ENCODE measurements at places on chromosomes 2 and 18. TPM values are rescaled to one million over a fixed set of nuclear protein-coding genes. Genes with fewer than 3 reads are reported as not detected.

The GPR55 gene
- total RNA-seq = not detected

The SULT1C2 gene
- total RNA-seq = 0.24 TPM

The LBX2 gene
- 1.0 TPM for total RNA-seq

The LMAN1 gene
- total RNA-seq = 80.1 TPM

The ZNF385B gene
- total RNA-seq = 36.7 TPM

The LOXL3 gene
- total RNA-seq = 4.1 TPM

The CTAGE1 gene
- not detected for total RNA-seq

The MTX2 gene
- total RNA-seq = 41.9 TPM

GRCh38 chr2:149375801-149376361 lies 45.5 kb downstream of the LYPD6 start:
- peak; percentile 22 for DNase-seq

GRCh38 chr2:136905779-136906178 lies 140.4 kb downstream of the THSD7B start:
- DNase-seq = no peak

DNA sequence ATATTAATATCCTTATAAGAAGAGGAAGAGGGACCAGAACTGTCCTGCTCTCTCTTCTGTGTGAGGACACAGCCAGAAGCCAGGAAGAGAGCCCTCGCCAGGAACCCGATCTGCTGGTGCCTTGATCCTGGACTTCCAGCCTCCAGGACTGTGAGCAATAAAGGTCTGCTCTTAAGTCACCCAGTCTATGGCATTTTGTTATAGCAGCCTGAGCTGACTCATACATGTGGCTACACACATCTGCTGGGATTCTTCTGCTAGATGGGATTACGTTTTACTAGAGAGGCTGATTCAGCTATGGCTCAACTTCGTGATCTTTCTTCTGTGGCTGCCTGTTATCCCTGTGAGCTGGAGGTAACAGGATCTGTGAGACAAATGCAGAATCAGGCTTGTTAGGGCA lies 29.6 kb downstream of the ARL4C start:
- no peak for DNase-seq

DNA sequence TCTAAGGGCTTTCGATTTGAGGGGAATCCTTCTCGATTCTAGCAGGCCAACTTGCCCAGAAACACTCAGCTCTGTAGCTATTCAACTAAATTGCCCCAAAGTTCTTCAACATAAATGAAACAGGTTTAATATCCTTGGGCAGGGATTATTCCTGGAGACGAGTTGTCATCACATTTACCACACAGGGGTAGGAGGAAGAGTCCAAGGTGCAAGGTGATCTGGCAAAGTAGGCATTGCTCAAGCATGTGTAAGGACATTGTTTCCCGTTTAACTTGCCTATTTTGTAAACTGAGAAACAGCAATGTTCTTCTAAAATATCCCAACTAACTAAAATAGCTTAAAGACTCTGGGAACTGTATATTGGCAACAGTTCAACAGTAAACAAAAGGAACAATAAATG lies 814.3 kb downstream of the BCL11A start:
- DNase-seq = no peak

DNA sequence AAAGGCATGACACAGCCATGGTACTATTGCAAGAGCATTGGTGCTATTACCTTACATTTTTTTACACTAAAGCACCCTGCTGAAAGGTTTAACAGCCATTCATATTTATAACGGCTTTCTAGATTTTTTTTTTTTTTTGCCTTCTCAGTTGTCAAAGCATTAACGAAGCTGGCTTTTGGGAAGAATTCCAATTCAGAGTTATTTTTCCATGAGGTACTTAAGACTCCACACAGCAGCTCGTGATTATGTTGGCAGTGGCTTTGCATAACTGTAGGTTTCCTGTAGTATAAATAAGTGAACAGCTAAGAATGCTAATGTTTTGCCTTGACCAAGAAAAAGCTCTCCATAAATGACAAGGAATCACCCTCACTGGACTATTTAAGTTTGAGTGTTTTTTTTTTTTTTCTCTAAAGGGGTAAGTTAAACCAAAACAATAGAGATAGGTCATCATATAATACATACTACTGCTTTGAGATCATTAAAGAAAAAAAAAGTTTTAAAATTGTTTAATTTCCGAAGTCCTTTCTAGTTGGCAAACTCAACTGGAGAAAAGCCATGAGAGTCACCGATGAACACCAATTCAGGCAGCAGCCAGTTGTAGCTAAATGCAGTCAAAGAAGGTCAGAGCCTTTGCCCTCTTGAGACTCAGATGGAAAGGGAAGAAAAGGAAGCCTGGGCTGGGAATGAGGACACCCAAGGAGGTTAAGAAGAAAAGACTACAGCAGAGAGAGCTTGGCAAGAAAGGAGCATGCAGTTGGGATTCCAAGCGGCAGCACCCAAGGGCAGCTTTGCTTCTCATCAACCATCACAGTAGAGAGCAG lies 187.4 kb upstream of the NCKAP5 start:
- no peak for DNase-seq

DNA sequence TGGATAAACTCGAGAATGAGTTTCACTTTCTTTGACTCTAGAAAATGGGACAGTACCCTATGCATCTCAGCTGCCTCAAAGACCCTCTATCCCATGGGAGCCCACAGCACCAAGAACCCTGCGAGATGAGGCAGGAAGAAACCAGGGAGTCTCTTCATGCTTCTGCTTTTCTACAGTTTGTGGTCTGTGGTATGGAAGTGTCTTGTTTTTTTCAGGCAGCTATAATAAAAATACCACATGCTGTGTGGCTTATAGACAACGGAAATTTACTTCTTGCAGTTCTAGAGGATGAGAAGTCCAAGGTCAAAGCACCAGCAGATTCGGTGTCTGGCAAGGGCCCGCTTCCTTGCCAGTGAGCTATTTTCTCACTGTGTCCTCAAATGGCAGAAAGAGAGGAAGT lies 257.9 kb downstream of the SUCLG1 start:
- no peak for DNase-seq

DNA sequence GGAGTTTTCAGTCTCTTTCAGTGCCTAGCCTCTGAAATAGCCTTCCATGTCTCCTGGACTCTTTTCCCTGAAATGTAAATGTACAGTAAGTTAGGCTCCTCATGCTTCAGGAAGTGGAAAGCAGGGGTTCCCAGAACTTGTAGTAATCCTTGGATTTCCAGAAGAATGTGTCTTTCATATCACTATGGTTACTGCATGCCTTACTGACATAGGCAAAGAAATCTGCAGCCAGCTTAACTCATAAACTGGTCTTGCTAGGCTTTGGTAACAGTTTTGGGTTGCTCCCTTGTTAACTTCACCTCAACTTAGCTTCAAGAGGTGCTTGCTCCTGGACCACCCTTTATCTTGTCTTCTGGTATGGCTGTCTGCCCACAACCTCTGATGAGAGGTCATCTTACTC lies 686.8 kb upstream of the DDX18 start:
- DNase-seq = no peak

- no peak for DNase-seq
These were observed 106.6 kb upstream of the MSH6 start for GRCh38 chr2:47676261-47676926.

DNA sequence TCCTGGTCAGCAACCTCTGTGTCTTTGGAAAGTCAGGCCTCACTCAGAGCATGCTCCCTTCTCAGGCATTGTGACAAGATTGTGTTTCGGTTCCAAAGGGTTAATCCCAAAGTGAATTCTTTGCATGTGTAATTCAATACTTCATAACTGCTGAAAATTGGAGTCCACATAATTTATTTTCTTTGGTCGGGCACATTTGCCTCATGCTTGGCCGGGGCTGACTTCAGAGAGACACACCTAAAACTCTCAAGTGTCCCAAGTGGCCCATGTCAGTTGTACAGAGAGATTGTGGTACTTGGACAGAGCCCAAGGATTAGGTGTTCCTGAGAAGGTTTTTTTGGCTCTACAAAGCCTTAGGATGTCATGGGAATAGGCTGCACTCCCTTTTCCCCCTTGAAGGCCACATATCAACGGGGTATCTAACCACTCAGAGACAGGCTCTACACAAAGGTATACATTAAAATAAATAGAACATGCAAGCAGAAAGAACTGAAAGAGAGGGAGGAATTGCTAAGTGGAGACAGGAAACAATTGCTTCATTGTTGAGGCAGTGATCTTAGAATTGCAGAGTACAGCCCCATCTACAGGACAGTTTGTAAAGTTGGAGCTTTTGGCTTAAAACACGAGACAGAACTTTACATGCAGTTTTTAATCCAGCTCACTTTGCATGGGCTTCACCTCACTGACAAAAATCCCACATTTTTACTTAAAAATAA lies 1232.3 kb upstream of the ZEB2 start:
- DNase-seq = peak; percentile 51

- DNase-seq = no peak
These were observed 15.4 kb upstream of the SLC9A2 start for GRCh38 chr2:102603904-102604303.

- no peak for DNase-seq
These were observed 69.8 kb upstream of the WIPF1 start for GRCh38 chr2:174667250-174667860.

DNA sequence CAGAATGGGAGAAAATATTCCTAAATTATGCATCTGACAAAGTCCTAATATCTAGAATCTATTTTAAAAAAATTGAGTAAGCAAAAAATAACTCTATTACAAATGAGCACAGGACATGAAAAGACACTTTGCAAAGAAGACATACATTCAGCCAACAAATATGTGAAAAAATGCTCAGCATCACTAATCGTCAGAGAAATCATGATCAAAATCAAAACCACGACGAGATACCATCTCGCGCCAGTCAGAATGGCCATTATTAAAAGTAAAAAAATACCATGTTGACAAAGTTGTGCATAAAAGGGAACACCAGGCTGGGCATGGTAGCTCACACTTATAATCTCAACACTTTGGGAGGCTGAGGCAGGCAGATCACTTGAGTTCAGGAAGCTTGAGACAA lies 63.5 kb downstream of the EVA1A start:
- no peak for DNase-seq

- no peak for DNase-seq
These were observed 58.0 kb upstream of the SLC14A2 start for GRCh38 chr18:45557287-45557686.

DNA sequence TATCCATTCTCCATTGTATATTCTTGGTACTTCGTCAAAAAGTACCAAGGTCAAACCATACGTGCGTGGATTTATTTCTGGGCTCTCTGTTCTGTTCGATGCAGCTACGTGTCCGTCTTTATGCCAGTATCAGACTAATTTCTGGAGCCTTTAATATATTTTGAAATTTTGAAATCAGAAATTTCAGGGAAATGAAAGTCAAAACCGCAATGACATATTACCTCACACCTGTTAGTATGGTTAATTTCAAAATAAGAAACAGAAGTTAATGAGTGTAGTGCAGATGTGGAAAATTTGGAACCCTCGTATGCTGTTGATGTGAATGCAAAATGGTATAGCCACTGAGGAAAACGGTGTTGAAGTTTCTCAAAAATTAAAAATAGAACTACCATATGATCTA lies 156.1 kb upstream of the TRIB2 start:
- DNase-seq = no peak

- DNase-seq = no peak
These were observed 27.3 kb downstream of the LPIN2 start for GRCh38 chr18:2985628-2986027.

DNA sequence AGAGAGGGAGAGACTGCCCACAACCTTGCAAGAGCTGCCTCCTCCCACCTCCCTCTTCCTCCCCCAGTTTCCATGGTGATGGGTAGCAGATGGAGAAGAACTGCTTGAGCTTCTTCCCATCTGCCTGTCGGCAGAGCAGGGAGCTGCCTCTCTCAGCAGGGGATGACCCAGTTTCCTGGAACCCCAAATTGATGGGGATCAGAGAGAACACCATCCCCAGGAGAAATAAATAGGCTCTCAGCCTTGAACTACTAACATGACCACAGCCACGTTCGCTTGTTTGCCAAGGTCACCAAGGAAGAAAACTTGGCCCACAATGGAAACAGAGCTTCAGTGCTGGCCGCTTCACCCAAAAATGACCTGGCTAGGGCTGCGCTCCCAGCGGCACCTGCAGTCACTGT lies 82.2 kb downstream of the ADD2 start:
- DNase-seq = no peak

- DNase-seq = peak; percentile 51
These were observed 689.8 kb downstream of the MBD2 start for GRCh38 chr18:53534695-53535094.

DNA sequence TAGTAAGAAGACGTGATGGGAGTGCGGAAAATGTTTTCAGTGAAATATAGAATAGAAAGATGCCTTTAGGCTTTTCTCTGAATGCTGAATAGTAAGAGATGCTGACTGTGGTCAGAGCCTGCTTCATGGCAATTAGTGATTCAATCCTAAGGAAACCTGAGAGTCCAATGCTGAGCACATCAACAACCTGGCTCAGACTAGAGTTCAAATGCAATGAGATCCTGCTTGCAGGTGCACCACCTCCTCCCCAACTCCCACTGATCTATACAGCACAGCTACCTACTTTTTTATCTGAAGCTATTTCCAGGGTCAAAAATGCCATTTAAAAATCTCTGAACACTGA lies 65.4 kb downstream of the AAK1 start:
- DNase-seq = no peak

- no peak for DNase-seq
These were observed 5.1 kb downstream of the POLR1B start for GRCh38 chr2:112547333-112547732.

All from left cardiac atrium (tissue), 4 donors.